CD4-positive, alpha-beta T cell treated with Interleukin-17A for 1 hour (primary cell): ENCODE measurements at places on chromosomes 11 and 22.
A peak's percentile ranks its signal among the peaks of the same experiment; 100 is the strongest.

DNA sequence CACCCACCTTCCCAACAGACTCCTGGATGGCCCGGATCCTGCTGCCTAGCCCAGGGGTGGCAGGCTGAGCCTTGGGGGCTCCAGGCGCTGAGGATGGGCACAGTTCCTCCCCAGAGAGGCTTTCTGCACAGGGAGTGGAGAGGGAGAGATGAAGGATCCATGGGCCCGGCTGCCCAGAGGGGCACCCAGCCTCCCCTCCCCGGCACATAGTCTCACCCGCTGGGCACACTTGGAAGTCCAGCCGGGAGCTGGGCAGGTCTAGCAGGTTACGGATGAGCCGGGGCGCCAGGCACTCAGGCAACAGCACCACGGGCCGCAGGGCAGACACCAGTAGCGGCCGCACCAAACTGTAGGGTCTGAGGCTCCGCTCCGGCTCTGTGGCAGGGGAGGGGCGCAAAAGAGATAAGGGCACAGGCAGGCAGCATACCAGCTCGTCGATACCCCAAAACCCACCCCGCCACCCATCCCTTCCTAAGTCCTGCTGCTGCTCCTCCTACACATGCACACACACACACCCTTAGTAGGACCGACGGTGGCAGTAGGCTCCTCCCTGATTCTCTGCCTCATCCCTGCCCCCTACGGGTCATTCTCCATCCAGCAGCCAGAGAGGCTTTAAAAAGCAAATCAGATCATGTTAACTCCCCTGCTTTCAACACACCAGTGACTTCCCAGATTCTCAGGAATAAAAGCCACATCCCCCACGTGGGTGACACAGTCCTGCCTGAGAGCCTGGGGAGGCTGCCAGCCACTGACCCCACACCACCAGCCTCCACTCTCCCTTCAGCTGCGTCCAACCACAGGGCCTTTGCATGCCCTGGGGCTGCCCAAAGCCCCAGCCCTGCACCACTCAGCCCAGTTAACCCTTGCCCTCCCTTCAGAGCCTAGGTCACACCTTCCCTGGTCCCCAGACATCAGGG, 6.5 kb upstream of the MFNG start:
- peak; percentile 71 for DNase-seq

GRCh38 chr11:84381666-84382065, 1095.5 kb upstream of the CCDC90B start:
- no peak for DNase-seq

DNA sequence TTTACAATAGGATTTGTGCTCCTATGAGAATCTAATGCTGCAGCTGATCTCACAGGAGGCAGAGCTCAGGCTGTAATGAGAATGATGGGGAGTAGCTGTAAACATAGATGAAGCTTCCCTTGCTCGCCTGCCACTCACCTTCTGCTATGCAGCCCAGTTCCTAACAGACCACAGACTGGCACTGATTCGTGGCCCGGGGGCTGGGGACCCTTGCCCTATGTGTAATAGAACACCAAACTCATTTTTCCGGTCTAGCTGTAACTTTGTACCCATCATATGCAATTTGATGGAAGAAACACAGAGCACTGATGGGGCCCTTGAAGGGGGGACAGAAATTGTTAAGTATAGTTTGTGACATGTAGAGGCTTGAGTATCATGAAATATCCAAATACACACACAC, 79.6 kb upstream of the OR5AK2 start:
- DNase-seq = no peak

DNA sequence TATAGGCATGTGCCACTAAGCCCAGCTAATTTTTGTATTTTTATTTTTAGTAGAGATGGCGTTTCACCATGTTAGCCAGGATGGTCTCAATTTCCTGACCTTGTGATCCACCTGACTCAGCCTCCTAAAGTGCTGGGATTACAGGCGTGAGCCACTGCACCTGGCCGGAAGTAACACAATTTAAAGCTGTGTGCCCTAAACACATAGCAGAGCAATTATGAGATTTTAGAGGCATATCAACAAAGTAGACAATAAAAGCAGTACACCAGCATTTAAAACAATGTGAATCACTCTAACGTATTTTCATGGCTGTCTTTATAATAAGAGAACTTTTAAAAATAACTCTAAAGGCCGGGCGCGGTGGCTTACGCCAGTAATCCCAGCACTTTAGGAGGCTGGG, 42.4 kb downstream of the PRR14L start:
- DNase-seq = no peak

GRCh38 chr11:30282289-30282631, 40.6 kb upstream of the ARL14EP start:
- peak; percentile 29 for DNase-seq

GRCh38 chr11:94224078-94224477, 80.3 kb upstream of the IZUMO1R start:
- no peak for DNase-seq

- no peak for DNase-seq
These were observed 1.1 kb downstream of the HMGXB4 start for GRCh38 chr22:35258191-35258988.

GRCh38 chr11:95660038-95660437, 129.5 kb downstream of the FAM76B start:
- DNase-seq = no peak

DNA sequence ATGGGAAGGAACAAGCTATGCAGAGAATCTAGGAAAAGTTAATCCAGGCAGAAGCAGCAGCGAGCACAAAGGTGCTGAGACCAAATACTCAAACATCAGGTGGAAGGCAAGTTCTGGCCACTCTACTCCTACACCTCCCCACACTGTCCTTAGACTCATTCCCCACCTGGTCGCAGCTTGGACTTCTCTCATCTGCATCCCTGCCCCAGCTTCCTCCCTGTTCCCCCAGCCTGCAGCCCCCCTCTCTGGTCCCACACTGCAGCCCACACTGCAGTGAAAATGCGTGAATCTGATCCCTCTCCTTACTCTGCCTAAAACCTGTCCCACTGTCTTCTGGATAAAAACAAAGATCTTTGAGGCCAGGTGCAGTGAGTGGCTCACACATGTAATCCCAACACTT, 9.1 kb downstream of the TPBGL start:
- DNase-seq = no peak

DNA sequence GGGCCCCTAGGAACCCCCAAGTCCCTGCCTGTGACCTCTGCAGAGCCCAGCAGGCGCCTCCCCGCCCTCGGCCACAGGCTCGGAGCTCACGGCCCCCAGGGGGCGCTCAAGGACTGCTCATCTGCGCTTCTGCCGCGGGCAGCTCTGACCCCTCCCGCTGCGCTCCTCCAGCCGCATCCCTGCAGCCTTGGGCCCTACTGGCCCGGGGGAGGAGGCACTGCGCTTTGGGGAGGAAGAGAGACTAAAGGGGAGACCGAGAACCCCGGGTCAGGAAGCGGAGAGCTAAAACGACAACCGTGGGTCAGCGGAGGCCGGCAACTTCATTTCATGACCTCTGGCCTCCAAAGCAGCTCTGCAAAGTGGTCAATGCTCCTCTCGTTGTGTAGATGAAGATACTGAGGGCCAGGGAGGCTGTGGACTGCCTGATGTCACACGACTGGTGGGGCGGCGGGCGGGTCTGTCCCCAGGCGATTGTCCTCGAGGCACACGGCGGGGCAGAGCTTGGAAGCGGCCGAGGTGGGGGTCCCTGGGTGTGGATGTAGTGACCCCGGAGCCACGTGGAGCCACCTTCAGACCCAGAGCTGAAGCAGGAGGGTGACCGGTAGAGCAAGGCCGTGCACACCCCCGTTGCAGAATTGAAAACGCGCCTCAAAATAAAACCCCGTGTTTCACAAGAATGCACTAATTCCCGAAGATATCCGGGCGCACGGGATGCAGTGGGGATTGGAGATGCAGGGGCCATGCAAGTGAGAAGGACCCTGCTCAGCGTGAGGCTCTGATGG, 2.7 kb upstream of the KRTAP5-6 start:
- DNase-seq = peak; percentile 77

DNA sequence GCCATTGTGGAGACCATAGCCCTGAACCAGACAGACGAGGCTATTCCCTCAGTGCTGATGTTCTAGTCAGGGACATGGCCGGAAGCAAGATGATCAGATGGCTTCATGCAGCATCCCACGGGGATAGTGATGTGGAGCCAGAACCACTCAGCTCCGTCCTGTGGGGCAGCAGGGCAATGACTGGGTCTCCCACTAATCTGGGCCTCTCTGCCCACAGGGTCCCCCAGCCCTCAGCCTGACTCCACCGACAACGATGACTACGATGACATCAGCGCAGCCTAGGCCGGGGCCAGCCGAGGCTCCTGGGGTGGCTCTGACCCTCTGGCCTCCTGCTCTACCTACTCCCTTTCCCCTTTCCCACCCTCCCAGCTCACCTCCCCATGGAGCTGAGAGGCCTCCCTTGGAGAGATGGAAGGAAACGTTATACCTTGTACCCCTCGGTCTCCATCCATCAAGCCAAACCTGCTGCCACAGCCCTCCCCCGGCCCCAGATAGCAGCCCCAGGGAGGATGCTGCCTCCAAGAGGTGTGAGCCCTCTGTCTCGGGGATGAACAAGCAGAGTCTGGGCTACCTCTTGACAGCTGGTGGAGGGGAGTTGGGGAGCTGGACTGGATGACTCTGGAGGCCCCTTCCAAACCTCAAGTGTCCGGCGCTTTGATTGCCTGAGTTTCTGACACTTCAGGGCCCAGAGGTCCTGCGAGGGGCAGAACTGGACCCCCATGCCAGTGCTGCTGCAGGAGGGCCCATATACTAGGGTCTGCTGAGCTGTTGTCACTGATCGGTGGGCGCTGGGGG, 47.8 kb downstream of the CD6 start:
- DNase-seq = no peak

GRCh38 chr11:36057379-36058042, 113.6 kb downstream of the LDLRAD3 start:
- no peak for DNase-seq

DNA sequence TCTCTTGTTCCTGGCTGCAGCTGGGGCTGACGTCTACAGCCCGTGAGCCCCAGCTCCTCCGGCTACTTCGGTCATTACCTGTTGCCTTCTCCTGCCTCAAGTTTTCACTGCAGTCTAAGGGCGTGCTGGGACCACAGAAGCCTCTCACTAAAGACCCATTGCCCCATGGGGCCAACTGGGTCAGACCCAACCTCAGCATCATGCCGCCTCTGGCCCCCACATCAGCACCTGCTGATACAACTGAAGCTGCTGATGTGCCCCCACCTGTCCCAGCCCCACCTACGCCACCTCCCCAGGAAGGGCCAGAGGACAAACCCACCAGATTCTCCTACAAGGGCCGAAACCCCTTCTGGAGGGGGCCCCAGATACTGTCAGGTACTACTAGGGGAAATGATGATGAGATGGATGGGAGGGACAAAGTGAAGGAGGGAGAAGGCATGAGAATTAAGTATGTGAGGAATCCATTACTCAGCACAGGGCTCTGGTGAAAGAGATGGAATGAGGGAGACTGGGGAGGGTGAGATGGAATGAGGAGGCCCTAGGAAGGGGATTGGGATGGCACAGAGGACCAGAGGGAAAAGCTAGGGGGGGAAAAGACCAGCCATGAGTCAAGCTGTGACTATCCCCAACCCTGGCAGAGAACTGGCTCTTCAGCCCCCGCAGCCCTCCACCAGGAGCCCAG, 5.1 kb downstream of the C11orf42 start:
- no peak for DNase-seq

GRCh38 chr22:40479126-40479800, 108.9 kb downstream of the SGSM3 start:
- DNase-seq = peak; percentile 17

GRCh38 chr11:46127150-46127638, 5.9 kb upstream of the PHF21A start:
- DNase-seq = peak; percentile 85

GRCh38 chr11:20387261-20388095, at the start of gene PRMT3:
TSS of gene PRMT3 (plus strand) at chr11:20387716. CDS start at chr11:20387747, 31 bp downstream.
- peak; percentile 97 for DNase-seq

DNA sequence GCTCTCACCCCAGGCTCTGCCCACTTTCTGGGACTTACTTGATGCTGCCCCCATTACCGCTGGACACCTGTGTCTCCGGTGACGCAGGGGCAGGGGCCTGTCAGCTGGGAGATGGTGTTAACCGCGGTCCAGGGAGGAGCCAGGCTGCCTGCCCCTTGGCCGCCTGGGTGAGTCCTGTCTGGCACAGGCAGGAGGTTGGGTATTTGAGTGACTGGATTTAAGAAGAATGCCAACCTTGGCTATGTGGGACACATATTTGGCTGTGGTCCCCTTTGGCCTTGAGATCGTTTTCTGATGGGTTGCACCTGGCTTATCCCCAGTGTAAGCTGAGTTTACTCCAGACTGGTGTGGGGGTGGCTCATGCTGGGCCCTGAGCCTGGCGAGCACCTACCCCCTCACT, 2.5 kb downstream of the MUC6 start:
- DNase-seq = no peak

DNA sequence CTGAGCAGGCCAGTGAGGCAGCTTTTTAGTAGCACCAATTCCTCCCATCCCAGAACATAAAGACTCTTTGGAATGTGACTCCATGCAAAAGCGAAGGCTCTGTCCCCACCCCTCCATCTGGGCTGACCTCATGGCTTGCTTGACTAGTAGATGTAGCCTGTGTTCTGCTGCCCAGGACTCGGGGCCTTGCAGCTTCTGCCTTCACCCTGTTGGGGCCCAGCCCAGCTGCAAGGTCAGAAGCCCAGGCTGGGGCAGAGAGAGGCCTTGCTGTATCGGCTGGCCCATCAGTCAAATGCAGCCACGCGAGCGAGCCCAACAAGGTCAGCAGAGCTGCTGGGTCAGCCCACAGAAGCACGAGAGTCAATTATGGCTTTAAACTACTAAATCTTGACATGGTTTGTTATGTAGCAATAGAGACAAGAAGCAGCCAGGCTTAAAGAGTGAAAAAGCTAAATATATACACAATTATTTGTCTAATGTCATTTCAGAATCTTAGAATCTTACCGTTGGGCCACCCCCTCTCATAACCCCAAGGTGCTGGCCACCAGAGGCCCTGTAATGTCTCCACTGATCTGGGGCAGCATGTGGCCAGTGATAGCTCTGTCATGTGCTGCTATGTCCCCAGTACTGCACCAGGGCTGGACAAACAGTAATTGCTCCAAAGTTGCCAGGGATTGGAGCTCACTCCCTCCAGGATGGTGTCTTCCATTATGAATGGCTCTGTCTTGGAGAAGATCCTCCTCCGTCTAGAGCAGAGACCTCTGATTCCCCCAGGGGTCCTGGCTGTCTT, 10.4 kb upstream of the WNT11 start:
- no peak for DNase-seq

DNA sequence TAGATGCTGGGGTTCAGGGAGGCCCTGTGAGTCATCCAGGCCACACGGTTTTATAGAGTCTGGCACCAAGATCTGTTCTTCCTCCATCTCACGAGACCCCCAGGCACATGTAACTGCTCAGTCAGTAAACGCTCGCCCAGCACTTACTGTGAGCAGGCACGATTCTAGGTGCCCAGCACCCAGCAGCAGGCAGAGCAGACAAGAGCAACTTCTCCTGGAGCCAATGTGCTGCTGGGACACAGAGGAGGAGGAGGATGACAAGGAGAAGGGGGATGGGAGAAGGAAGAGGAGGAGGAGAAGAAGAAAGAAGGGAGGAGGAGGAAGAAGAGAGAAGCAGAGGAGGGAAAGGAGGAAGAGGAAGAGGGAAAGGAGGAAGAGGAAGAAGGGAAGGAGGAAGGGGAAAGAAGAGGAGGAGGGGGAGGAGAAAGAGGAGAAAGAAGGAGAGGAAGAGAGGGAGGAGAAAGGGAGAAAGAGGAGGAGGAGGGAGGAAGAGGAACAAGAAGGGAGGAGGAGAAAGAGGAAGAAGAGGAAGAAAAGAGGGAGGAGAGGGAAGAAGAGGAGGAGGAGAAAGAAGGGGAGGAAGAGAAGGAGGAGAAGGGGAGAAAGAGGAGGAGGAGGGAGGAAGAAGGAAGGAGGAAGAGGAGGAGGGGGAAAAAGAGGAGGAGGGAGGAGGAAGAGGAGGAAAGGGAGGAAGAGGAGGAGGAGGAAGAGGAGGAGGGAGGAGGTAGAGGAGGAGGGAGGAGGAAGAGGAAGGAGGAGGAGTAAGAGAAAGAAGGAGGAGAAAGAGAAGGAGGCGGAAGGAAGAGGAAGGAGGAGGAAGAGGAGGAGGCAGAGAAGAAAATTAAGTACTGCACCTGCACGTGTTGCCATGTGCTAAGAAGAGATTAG, 77.6 kb upstream of the RTL6 start:
- no peak for DNase-seq
